Tibial artery (tissue), 4 donors: ENCODE measurements at places on chromosomes 2 and 18.

- H3K36me3 ChIP-seq: no peaks in the 10 kb centered on the region
- no peak for DNase-seq
- H3K27me3 ChIP-seq: no peaks in the 10 kb centered on the region
- H3K4me3 ChIP-seq: no peak overlapping the region
- H3K4me1 ChIP-seq: peaks cover 8% of the 10 kb centered on the region
These were observed 63.4 kb upstream of the L3MBTL4 start for GRCh38 chr18:6478121-6478520.

GRCh38 chr18:26965206-26965605, 99.7 kb upstream of the AQP4 start:
- H3K27ac ChIP-seq: no peak overlapping the region
- no peak overlapping the region for H3K4me3 ChIP-seq
- no peaks in the 10 kb centered on the region for H3K4me1 ChIP-seq
- no peaks in the 10 kb centered on the region for H3K27me3 ChIP-seq
- H3K36me3 ChIP-seq: no peaks in the 10 kb centered on the region
- no peak for DNase-seq

GRCh38 chr2:155947069-155947468, 385.5 kb downstream of the NR4A2 start:
- no peak overlapping the region for H3K4me3 ChIP-seq
- DNase-seq: no peak
- no peaks in the 10 kb centered on the region for H3K27me3 ChIP-seq
- no peaks in the 10 kb centered on the region for H3K4me1 ChIP-seq
- no peak overlapping the region for H3K27ac ChIP-seq
- no peaks in the 10 kb centered on the region for H3K36me3 ChIP-seq

GRCh38 chr2:19769513-19769912, 132.3 kb downstream of the TTC32 start:
- no peaks in the 10 kb centered on the region for H3K36me3 ChIP-seq
- H3K27me3 ChIP-seq: no peaks in the 10 kb centered on the region
- no peak for DNase-seq
- H3K4me3 ChIP-seq: no peak overlapping the region
- peaks cover 1% of the 10 kb centered on the region for H3K4me1 ChIP-seq

DNA sequence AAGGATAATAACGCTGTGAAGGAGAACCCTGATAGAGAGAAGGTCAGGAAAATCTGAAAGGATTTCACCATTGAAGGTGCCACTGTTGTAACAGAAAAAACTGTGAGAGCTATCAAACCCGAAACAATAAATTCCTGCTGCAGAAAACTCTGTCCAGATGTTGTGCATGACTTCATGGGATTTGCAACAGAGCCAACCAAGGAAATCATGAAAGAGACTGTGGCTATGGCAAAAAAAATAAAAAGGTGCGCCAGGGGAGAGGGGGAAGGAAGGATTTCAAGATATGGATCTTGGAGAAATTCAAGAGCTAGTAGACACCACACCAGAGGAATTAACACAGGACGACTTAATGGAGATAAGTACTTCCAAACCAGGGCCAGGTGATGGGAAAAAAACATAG, 88.0 kb downstream of the LDLRAD4 start:
- no peaks in the 10 kb centered on the region for H3K27me3 ChIP-seq
- no peak overlapping the region for H3K27ac ChIP-seq
- H3K36me3 ChIP-seq: no peaks in the 10 kb centered on the region
- no peak overlapping the region for H3K4me3 ChIP-seq
- DNase-seq: no peak

DNA sequence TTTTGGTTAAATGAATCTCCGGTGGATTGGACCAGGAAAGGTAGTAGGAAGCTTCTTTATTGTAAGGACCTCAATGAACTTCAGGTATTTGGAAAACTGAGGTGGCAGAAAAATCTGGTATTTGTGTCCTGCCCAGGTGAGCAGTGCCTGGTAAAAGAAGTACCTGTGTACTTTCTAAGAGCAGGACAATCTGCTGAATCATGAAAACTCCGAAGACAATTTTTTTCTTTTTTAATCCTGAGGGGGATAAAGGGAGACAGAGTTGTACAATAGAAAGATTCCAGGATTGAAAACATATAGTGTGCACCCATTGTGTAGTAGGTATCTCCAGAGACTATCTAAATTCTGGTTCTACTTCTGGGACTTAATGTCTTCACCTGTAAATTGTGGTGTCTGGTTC, 191.8 kb upstream of the SPOPL start:
- H3K4me1 ChIP-seq: no peaks in the 10 kb centered on the region
- H3K27ac ChIP-seq: no peak overlapping the region
- H3K36me3 ChIP-seq: no peaks in the 10 kb centered on the region

- H3K4me1 ChIP-seq: no peaks in the 10 kb centered on the region
- no peak overlapping the region for H3K4me3 ChIP-seq
These were observed 6.2 kb upstream of the IL1RL2 start for GRCh38 chr2:102180687-102180999.

DNA sequence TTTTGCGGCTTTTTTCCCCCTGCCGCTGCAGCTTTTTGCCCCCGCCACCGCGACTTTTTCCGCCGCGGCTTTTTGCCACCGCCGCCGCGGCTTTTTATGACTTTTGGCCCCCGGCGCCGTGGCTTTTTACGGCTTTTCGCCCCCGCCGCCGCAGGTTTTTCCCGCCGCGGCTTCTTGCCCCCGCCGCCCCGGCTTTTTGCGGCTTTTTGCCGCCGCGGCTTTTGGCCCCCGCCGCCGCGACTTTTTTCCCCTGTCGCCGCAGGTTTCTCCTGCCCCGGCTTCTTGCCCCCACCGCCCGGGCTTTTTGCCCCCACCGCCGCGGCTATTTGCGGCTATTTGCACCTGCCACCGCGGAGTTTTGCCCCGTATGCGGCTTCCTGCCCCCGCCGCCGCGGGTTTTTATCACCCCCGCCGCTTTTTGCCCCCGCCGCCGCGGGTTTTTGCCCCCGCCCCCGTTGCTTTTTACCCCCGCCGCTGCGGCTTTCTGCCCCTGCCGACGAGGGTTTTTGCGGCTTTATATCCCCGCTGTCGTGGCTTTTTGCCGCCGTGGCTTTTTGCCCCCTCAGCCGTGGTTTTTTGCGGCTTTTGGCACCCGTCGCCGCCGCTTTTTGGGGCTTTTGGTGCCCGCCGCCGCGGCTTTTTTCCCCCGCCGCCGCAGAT, 2750.9 kb downstream of the RPIA start:
- H3K4me3 ChIP-seq: peak overlapping the region; percentile 41
- H3K27ac ChIP-seq: no peak overlapping the region
- H3K27me3 ChIP-seq: peaks cover 5% of the 10 kb centered on the region
- peak; percentile 63 for DNase-seq
